ENCODE measurements at places on chromosomes 4 and X.

GRCh38 chr4:151939670-151940069, 178.9 kb upstream of the GATB start:
- DNase-seq = no peak

- no peak for DNase-seq
These were observed 58.4 kb upstream of the NEIL3 start for GRCh38 chr4:177251237-177251636.

GRCh38 chrX:16023790-16024734, 99.3 kb upstream of the GRPR start:
- no peak for DNase-seq

- DNase-seq = no peak
These were observed 19.6 kb downstream of the UVSSA start for GRCh38 chr4:1366371-1367229.

DNA sequence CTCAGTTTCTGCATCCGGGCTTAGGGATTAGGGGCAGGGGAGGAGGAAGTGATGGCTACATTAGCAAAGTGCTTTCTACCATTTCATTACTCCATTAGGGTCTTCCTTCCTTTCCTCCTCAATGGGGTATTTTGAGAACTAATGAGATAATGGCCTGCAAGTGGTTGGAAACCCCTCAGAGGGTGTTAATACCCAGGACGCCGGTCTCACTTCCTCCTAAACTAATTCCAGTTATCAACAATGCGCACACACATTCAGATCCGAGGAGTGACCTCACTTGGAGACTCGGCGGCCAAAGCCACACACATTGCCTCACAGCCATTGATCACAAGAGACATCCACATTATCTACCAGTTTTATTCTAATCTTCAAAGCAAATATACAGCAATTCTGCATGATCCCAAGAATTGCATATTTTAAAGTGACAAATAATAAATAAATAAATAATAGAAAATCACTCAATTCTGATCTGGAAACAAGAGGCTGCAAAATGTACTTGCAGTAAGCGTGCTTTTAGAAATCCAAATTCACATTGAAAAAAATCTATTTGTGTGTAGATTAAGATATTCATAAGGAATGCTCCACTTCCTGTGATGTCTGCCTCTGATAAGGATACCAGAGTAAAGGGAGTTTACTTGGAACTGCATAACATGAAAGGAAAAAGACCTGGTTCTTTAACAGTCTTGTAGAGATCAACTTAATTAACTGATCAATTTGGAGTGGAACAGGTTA, 329.1 kb downstream of the FBXW7 start:
- DNase-seq = no peak

DNA sequence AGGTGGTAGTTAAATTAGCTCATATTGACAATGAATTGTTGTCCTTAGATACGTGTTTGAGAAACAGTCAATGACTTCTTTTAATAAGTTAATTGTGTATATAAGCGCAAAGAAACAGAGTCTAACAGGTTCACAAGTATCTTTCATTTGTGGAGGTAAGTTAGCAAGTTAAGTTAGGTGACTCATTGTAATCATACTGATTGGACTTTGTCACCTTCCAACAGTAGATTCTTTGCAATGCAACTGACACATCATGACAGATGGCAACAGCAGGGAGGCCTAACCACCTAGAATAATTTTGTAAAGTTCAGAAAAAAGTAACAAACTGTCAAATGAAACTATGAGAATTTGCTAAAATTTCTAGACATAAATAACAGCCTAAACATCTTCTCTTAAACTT, 207.6 kb upstream of the PITX2 start:
- no peak for DNase-seq

DNA sequence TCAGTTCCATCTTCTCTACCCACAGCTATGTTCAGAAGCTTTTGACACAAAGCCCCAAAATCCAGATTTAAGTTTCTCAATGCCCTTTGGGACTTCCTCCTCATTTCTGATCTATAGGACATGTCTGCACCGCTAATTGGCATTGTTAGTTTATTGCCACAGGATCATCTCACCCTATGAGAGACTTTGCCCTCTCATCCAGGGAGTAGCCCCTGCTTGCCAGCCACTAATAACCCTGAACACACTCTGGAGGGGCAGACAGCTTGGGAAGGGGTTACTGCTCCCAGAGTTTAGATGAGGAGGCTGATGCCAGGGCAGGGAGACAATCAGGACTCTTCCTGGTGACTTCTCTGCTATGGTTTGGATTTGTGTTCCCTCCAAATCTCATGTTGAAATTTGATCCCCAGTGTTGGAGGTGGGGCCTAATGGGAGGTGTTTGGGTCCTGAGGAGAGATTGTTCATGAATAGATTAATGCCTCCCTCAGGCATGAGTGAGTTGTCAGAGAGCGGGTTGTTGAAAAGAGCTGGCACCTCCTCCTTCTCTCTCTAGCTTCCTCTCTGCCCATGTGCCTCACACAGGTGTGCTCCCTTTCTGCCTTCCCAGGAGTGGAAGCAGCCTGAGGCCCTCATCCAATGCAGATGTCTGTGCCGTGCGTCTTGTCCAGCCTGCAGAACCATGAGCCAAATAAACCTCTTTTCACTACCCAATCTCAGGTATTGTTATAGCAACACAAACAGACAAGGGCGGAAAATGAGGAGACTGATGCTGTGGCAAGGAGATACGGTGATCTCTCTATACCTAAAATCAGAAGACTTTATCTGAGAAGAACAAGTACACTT, 3.6 kb upstream of the SCARB2 start:
- DNase-seq = no peak

GRCh38 chr4:785332-786073, 40.4 kb downstream of the CPLX1 start:
- no peak for DNase-seq

DNA sequence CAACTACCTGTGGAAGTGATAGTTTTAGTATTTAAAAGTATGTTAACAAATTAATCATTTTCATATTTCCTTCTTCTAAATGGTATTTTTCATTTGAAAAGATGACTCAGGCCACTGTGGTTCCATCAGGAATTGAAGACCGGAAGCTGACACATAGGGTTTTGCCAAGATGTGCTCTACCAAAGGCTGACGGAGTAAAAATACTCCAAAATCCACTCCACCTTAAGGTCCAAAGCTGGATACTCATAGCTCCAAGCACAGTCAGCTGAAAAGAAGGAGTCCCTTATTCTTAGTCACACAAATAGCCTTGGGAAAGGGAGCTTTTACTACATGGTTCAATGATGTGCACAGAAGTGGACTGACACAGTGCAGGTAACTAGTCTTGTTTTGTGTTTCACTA, 472.0 kb downstream of the ARAP2 start:
- no peak for DNase-seq

DNA sequence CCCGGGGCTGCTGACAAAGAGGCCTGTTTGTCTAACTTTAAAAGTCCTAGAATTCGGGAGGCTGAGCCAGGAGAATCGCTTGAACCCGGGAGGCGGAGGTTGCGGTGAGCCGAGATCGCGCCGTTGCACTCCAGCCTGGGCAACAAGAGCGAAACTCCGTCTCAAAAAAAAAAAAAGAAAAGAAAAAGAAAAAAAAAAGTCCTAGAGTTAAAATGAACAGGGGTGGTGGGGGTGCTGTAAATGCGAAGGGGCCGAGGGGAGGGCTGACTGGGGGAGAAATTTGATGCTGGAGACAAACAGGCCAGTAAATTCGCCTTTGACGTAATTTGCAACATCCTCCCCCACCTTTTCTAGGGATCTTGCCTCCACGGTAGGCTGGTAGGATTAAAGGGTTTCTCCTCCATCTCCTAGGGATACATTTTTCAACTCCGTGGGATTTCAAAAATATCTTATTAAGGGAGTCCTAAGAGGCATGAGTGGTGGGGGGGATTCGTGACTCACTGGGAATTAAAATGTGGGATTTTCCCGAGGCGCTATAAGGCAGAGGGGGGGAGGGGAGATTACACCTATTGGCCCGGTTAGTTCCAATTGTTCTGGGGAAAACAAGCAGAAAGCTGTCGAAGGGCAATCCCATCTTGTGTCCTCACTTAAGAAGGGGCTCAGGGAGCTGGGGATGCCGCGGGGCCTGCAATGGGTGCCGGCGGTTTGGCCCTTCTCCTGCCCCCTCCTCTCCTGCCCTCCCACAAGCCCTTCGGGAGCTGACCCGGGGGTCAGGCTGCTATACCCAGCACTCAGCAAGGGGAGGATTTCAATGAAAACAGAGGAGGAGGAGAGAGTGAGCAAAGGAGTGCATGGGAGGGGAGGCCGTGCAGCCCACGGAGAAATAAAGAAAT, 3.0 kb upstream of the BCOR start:
- no peak for DNase-seq

DNA sequence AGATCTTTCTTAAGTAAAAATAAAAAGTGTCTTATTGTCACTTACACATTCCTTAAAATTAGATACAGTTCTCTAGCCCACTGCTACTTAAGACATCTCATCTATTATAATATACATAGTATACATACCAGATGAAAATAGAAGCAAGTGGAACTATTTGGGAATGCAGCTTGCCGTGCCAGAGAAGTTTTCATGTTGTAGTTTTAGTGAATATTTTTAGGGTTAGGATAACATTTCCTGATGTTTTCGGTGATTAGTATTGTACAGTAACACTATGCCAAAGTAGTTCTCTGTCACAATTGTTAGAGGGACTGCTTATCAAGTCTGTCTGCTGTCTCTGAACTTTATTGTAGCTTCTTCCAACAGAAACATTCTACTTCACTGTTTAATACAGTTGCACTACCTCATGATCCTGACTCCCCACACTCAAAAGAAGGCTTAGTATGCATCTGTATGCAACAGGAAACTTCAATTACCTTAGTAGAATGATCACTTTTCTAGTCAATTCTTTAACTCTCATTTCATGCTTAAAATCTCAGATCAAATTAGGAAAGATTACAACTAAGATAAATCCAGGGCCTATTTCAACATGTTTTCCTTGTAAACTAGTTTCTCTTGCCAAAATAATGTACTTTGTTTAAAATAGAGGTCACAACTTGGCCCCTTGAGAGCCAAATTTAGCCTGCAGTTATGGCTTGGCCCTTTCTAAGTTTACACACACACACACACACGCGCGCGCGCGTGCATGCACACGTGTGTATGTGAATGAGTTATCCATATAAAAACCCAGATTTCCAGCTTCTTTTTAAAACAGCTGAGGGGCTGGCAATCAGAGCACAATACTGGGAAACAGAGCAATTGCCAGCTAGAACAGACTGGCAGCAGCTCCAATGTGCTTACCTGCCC, 42.3 kb upstream of the SRPX start:
- DNase-seq = no peak

DNA sequence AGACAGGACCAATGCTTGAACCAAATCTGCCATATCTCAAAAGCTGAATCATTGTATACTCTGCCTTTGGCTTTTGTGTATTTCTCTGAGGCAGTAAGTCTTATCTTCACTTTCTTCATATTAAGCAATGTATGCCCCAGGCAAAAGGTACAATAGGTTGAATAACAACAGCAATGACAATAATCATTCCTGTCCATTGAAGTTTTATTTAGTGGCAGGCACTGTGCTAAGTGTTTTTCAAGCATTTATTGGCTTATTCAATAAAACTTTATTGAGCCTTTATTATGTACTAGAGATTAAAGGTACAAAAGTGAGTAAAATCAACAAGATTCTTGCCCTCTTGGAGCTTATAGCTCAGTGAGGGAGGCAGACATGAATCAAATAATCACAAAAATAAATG, 8.2 kb upstream of the CASK start:
- DNase-seq = no peak

DNA sequence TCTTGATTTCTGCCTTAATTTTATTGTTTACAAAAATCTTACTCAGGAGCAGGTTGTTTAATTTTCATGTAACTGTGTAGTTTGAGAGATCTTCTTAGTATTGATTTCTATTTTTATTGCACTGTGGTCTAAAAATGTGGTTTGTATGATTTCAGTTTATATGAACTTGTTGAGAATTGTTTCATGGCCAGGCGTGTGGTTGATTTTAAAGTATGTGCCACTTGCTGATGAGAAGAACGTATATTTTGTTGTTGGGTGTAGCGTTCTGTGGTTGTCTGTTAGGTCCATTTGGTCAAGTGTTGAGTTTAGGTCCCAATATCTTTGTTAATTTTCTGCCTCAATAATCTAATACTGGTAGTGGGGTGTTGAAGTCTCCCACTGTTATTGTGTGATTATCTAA, 996.8 kb downstream of the PCDH19 start:
- no peak for DNase-seq

DNA sequence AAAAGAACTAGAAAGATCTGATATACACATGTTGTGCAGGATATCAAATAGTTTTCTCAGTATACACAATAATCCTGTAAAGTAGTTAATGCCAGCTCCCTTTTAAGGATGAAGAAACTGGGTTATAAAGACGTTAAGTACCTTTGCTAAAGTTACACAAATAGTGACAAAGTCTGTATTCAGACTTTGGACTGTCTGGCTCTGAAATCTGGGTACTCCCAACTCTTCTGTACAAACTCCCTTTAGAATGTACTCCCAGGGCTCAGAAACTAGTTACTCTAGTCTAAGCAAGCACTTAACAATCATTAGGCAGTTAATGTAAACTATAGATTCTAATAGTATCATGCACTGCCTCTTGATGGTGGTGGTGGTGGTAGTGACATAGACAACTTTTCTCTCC, 7.2 kb downstream of the GPRASP3 start:
- DNase-seq = no peak

GRCh38 chr4:79287718-79288117, 38.1 kb downstream of the NAA11 start:
- no peak for DNase-seq

DNA sequence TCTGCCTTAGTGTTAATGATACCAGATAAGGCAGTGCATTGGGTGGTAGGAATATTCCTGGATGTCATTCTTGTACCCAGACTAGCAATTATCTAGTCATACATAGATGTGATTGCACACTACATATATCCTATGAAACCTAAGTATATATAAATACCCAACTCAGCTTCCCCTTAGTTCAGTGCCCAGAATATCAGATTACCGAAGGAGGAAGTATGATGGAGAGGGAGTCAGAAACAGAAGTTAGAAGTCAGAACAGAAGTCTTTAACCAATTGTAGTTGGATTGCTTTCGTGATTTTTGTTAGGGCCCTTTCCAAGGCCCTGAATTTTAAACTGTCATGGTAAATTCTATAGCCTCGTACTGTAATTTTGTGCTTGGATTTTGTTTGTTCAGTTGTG, 42.9 kb downstream of the MOB1B start:
- DNase-seq = no peak

DNA sequence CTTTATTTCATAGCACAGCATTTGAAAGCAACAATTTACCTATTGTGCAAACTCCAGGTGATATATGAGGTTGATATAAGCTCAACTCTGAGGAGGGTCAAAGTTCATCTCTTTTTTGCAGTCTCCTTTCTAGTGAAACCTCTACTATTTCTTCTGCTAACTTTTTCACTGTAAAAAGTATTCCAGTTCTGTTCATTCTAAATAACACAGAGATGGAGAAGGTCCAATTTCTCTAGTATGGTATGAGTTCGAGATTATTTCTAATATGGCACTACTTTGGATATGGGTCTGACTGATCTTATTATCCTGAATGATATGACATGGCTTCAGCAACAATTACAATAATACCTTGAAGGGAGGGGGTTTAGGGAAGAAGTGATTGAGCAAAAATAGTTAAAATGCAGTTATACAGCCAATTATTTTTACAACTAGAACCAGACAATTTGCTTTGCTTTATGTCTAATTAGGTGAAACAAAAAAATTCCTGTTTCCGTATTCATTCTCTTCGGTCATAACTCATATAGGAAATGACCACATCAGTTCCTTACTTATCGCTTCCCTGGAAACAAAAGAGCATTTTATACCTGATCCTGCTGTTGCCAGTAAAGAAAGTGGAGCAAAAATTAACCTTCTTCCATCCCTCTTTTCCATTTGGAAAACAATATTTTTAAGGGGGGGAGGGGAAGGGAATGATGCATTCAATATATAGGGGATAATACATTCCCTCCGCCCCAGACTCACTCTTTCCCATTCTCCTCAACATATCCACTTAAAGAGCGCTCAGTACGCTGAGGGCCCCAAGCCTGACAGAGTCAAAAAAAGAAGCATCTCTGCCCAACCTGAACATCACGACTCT, 1.0 kb downstream of the TBC1D9 start:
- no peak for DNase-seq
